Fibroblast of upper back skin (primary cell): ENCODE measurements at places on chromosomes 7 and 10.

DNA sequence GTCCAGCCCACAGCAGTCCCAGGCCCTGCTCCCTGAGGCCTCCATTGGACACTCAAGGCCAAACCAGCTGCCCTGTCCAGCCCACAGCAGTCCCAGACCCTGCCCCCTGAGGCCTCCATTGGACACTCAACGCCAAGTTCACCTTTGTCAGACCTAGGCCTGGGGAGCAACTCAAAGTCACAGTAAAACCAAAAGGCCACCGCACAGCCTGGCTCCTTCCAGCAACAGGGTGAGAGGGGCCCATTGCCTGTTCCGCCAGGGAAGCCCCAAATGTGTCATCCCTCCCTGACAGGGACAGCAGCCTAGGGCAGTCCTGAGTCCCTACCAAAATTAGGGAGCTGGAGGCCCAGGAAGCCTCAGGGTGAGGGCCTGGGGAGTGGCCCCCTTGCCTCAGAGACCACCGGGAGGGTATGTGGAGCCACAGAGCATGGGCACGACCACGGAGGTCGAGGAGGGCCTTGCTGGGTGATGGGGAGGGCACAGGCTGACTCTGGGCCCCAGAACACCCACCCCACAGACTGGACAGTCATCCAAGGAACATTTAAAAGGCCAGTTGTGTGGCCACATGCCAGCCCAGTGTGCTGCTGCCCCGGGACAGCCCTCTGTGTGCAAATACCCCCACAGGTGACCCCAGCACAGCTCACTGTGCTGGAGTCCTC, 66.5 kb upstream of the PPP2R2D start:
- no peak for DNase-seq

DNA sequence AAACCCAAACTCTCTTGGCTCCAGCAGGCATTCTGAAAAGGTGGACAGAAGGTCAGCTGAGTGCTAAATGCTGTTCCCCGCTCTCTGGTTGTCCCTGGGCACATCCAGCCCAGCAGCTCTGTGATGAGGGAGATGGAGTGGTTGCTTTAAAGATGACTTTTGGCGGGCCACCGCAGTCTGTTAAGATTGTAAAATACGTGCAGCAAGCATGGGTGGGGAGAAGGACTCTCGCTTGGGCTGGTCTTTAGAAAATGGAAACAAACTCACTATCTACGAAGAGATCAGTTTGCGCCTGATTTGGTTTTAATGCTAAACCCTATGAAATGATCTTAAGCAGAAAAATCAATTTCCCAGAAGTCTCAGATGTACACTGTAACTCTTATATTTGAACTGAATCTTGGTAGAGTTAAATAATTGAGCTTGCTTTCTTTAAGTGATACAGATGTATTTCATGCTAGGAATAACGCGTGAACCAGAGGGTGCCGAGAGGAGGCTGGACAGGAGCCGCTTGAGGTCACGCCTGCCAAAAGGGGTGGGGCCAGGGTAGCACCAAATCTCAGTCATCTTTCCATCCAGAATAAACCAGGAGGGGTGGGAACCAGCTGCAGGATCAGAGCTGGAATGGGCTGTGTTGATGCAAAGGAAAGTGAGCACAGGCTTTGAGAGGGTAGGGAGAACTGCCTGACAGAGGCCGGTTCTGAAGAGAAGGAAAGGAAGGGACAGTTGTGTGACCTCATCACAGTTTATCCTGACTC, 170.2 kb upstream of the MKI67 start:
- no peak for DNase-seq

DNA sequence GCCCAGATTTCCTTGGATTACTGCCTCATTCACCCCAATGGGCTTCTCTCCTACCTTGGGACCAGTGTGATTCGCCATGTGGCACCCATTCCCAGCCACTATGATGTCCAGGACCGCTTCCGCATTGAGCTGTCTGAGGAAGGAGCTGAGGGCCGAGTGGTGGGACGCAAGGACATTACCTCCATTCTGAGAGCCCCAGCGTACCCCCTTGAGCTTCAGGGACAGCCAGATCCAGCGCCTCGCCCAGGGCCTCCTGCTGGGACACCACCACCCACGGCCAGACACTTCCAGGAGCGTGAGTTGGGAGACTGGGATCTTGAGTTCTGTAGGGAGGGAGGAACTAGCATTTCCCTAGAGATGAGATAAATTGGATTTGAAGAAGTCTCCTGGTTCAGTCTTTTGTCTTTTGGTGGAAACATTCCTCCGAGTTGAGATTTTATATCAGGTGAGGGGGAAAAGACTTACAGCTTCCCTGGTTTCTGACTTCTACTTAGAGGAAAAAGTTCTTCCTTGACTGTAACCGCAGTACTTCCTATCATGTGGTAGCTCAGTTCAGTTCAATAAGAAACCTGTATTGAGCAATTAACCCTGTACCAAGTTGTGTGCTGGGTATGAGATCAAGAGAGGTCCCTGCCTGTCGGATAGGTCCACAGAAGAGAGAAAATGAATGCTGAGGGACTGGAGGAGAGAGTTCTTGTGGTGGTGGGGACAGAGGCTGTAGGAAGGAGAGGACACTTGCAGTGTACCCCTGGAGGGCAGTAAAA, 1.3 kb downstream of the MOSPD3 start:
- DNase-seq = no peak

DNA sequence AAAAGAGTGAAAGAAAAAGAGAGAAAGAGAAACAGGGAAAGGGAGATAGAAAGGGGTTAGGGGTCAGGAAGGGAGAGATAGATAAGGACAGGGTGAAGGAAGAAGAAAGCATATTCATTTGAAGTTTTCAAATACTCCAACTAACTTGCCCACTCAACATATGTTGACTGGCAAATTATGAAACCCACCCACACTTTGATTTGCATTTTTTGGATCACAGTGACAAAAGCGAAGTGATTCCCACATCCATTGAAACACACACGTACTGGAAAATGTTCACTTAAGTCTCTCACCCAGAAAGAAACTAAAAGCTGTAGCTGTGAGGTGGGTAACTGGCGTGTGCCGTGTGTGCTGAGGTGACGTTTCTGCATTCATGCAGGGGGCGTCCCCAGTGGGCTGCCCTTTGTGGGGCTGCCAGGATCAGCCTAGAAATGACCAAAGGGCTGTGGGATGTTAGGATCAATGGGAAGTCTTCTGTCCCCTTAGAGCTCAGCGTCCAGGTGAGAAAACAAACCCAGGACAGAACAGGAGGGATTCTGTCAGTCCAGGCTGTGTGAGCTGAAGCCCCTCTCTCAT, 134.9 kb upstream of the ADARB2 start:
- DNase-seq = no peak

DNA sequence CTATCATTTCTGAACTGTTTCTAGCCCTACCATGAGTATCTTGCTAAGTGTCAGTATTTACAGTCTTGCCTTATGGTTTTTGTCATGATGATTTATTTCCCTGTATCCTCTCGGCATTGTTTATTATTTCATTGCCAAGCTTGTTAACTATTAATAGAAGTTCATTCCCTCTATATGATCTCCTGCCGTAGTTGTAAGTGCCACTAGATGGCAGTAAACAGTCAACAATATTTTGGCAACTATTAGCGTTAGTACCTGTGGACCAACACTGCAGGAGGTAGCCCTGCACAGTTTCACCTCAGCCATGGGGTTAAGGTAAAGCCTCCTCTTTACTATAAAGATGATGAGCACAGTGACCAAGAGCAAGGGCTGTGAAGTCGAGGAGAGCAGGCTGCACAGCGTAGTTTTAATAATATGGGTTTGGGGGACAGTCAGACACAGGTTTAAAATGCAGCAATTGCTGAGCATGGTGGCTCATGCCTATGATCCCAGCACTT, 26.1 kb upstream of the CCNJ start:
- peak; percentile 49 for DNase-seq

GRCh38 chr10:97320480-97321031, 1.5 kb downstream of the FRAT1 start:
- no peak for DNase-seq
